Occipital lobe (tissue), 3 donors: ENCODE measurements at places on chromosomes 16 and 17. TPM values are rescaled to one million over a fixed set of nuclear protein-coding genes. Genes with fewer than 3 reads are reported as not detected.
A peak's percentile ranks its signal among the peaks of the same experiment; 100 is the strongest.

DNA sequence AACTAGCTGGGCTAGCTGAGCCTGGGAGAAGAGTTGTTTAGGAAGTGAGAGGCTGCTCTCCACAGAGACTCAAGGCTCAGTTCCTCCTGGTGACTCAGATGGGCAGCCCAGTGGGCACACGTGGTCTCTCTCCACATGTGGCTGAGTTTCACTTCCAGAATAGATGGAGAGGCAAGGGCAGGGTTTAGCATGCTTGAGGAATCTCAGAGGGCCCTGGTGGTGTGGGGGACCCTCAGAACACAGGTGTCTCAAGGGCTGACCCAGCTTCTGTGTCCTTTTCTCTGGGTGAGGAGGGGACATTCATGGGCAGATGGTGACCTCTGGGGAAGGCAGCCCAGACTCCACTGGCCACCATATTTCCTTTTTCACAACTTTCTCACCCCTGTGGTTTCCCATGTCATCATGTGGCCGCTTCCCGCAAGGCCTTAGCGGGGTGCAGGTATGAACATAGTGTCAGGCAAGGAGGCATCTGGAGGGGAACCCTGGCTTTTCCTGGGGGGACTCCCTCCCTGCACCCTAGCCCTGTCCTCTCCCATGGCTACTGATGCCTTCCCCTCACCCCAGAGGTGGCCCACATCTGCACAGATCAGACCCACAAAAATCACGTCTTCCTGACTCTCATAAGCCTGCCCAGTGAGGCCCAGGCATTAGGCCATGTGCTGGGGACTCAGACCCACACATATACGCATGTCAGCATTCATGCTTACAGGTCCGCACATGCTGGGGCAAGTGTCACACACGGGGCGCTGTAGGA lies 3.3 kb downstream of the GRN start:
- no peak for DNase-seq

- no peak for DNase-seq
Observed at GRCh38 chr16:32116080-32116479, 137.0 kb upstream of the TP53TG3D start.

- DNase-seq: no peak
Observed at GRCh38 chr17:65171752-65172151, 34.6 kb downstream of the RGS9 start.

- no peak for DNase-seq
Observed at GRCh38 chr16:47046726-47047523, 73.5 kb upstream of the DNAJA2 start.

DNA sequence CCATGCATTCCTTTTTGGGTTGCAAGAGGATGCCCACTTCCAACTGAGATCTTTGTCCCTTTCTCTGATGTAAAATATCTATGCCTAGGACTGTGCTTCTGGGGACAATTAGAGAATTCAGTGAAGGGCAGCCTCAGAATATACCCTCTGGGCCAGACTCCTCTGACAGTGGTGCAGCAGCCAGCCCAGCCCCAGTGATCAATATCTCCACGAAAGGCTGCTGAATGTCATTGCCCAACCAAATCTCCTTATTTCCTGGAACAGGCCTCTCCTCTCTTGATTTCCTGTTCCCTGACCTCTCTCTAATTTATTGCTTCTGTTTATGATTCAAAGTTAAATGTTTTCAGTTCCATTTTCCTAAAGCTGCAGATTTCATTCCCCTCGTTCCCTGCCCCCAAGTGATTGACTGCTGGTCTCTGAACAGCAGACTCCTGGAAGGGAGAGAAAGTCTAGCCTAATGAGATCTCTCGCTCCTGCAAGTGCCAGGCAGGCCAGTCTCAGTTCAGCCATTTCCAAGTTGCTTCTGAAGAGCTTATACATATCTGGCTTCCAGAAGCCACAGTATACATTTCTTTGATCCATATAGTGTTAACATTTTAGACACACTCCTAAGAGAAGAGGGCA lies 104.4 kb upstream of the SALL1 start:
- DNase-seq: no peak

DNA sequence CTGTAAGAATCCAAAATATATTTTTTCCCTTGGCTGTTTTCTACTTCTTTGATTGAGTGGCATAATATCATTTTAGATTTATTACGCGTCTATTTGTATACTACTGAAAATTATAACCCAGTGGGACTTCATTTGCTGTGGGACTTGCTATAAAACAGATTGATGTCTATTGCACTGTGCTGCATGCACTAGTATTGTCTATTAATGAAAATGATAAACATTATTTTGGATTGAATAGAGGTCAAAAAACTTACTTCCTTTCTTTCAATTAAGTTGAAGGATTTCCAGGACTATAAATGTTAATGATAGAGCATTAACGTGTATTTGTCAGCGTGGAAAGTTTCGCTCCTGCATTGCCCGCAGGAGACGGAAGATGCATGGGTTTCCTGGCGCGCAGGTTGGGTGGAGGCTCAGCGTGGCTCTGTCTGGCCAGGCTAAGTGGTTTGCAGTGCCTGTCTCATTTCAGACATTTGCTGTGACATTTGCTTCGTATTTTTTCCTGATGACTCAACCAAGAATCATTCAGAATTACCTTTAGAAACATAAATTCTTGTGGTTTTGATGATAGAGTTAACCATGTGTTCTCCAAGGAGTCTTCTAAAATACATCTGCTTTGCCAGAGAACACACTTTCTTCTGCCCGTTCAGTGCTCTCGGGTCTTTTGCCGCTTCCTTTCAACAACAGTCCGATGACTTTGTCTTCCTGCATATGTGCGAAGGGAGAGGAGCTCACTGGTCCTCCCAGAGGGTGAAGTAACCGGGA lies 216.7 kb downstream of the RPTOR start:
- DNase-seq: no peak

- DNase-seq: no peak
Observed at GRCh38 chr16:10941127-10941933, 938 bp downstream of the DEXI start.

GRCh38 chr16:12160815-12161550 lies 184.4 kb downstream of the SNX29 start:
- no peak for DNase-seq

DNA sequence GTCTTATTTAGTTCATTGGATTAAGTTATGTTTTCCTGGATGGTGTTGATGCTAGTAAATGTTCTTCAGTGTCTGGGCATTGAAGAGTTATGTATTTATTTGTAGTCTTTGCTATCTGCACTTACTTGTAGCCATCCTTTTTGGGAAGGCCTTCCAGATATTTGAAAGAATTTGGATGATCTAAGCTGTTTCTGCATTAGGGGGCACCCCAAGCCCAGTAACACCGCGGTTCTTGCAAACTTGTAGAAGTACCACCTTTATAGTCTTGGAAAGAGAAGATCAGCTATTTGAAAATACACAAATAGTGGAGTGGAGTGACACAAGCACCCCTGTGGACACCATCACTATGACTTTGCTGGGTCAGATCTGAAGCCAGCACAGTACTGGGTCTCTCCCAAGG lies 175.9 kb upstream of the KIF2B start:
- DNase-seq: no peak

DNA sequence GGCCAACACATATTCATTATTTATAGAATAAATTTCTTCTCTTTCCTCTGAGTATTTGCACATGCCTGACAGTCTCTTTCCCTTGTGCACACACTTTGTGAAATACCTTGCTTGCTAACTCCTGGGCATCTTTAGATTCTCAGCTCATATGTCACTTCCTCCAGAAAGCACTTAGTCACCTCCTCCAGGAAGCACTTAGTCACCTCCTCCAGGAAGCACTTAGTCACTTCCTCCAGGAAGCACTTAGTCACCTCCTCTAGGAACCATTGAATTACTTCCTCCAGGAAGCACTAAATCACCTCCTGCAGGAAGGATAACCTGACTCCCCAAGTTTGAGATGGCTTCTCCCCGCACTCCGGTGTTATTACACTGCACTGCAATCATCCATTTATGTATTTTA lies 462.5 kb upstream of the EEF2KMT start:
- no peak for DNase-seq

DNA sequence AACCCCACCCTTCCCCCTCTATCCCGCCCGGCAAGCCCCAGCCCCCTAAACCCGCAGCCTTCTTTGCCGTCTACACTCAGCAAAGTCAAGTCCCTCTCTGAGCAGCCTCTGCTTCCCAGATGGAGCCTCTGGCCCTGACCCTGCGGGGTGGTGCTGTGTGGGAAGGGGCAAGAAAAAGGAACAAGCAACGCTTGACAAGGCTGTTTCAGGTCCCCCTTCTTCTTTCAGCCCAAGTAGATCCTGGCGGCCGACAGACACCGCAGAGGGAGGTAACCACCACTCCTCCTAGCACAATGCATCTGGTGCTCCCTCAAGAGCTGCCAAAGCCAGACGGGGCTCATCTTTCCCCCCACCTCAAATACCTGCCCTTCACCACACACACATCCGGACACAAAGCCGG lies 178.3 kb downstream of the ENGASE start:
- no peak for DNase-seq

GRCh38 chr16:11913425-11914079 lies 2.2 kb downstream of the GSPT1 start:
- DNase-seq: no peak

- DNase-seq: no peak
Observed at GRCh38 chr16:70736465-70737376, 50.9 kb upstream of the MTSS2 start.

GRCh38 chr17:74977802-74978201 lies 5.2 kb upstream of the HID1 start:
- no peak for DNase-seq

GRCh38 chr17:32878211-32878610 lies 1.3 kb upstream of the MYO1D start:
- peak; percentile 29 for DNase-seq

DNA sequence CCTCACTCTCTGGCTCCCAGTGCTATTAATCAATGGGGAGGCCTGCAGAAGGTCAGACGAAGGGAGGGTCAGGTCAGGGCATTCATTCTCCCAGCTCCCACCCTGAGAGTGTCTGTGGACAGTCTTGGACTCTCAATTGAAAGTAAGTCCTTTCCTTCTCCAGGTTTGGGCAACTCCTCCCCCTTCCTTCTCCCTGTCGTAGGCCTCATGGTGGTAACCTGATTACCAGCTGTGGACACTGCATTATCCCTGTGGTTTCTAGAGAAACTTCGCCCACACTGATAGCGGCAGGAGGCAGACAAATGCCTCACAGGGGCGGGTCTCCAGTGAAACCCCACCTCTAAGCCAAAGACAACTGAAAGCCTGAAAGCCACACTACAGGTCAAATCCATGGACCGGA lies 57.7 kb upstream of the SLC25A19 start:
- DNase-seq: no peak

- DNase-seq: no peak
Observed at GRCh38 chr17:45666046-45666600, 118.0 kb upstream of the CRHR1 start.

DNA sequence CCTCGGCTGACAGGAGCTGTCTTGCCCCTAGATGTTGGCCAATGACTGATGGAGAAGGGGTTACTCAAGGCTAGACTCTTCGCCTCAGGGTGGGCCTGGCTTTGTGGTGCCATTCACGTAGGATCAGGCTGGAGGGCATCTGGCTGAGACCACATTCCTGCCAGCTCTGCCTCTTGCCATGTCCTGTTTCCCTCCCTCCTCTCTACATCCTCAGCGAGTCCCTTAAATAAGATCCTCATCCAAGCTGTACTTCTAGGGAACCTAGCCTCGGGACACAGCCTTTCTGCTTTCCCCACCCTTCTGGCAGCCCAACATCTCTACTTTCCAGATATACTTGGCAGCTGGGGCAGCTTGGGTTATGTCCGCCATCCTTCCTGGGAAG lies 27.9 kb upstream of the EFCAB13 start:
- no peak for DNase-seq

DNA sequence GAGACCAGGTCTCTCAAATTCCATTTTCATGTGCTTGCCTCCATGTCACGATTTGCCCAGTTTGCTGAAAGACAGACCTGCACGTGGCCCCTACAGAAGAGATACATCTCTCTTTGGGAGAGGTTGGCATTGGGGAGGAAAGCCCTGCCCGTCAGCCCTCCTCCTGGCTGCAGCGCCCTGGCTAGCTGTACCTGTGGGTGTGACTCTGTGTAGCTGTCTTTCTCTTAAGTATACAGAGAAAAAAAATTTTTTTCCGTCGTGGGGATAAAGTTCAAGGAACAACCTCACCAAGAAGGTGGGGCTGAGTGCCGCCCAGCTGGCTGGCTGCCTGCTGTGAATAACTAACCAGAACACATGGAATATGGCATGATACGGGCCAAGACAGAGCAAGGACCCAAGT lies 26.5 kb downstream of the TMEM98 start:
- no peak for DNase-seq

DNA sequence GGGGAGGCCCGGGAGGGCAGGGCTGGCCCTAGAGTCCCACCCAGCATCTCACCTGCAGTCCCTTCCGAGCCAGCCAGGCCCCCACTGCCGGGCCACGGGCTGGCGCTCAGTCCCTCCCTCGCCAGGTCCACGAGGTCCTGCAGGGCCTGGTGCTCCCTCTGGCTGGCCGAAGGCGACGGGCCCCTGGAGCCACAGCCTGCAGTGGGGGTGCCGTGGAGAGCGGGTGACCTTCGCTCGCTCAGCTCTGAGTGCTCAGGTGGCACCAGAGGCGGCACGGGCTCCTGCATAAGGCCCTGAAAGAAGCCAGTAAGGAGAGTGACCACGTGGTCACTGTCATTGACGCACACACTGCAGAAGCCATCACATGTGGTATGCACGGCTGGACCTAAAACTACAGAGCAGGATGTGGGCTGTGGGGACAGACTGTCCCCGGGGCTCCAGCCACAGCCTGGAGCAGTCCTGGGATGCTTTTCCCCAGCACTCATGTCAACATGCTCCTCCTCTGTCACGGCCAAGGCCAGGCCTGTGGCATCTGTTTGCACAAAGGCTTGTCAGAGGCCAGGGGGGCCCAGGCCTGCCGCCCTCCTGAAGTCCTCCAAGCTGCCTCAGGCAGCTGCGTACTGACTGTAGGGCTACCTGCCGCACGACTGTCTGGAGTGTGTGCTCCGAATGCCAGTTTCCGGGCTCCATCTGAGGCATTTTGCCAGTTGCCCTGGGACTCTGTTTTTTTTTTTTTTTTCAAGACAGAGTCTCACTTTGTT lies 15.1 kb downstream of the SLX4 start:
- no peak for DNase-seq

Gene OTOP3
- total RNA-seq: not detected

Gene HAP1
- total RNA-seq: 0.16 TPM

Gene GPRC5B
- 39.3 TPM for total RNA-seq

Gene TMEM88
- 1.2 TPM for total RNA-seq

Gene PPL
- total RNA-seq: 0.31 TPM

Gene KRT9
- total RNA-seq: not detected

Gene KRT36
- total RNA-seq: not detected

Gene IRX3
- total RNA-seq: not detected

Gene TP53TG3
- not detected for total RNA-seq

Gene CMIP
- total RNA-seq: 22.9 TPM

Gene ABCC6
- total RNA-seq: 0.16 TPM

Gene KIAA0753
- 28.4 TPM for total RNA-seq

Gene AURKB
- 2.7 TPM for total RNA-seq

Gene KCNJ2
- 10.3 TPM for total RNA-seq

Gene ALOX12
- total RNA-seq: not detected

Gene ACSM2A
- not detected for total RNA-seq
